CD8-positive, alpha-beta memory T cell (primary cell): ENCODE measurements at places on chromosomes 3 and 15.

- no peak for DNase-seq
Measured at GRCh38 chr3:177196008-177196455, 1.2 kb downstream of the TBL1XR1 start.

DNA sequence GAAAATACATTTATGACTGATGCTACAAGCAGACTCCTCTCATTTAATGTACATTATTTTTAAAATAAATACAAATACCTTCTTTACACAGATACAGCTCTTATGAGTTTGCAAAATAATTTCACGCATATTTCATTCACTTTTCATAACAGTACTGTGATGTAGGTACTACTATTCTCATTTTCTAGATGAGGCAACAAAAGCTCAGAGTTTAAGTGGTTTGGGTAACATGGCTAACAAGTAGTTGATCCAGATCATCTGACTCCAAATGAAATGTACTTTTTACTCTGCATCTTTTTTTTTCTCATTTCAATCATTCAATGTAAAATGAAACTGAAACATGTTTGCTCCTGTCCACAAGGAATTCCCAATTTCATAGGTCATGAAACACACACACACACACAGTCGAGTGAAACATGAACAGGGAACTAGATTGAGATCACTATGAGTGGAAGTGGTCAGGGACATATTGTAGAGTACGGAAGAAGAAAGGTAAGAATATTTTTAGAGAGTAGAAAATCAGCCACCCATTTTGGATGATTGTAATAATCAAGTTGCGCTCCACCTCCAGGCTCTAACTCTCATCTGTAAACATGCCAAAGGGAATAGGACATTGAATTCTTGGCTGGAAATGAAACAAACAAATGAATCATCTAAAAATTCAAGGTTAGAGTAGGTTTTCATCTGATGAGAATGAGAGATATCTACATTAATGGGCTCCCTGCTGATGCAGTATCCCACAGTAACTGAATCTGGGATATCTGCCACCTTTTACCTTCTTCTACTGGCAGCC is 92.4 kb downstream of the CLDN1 start:
- no peak for DNase-seq

DNA sequence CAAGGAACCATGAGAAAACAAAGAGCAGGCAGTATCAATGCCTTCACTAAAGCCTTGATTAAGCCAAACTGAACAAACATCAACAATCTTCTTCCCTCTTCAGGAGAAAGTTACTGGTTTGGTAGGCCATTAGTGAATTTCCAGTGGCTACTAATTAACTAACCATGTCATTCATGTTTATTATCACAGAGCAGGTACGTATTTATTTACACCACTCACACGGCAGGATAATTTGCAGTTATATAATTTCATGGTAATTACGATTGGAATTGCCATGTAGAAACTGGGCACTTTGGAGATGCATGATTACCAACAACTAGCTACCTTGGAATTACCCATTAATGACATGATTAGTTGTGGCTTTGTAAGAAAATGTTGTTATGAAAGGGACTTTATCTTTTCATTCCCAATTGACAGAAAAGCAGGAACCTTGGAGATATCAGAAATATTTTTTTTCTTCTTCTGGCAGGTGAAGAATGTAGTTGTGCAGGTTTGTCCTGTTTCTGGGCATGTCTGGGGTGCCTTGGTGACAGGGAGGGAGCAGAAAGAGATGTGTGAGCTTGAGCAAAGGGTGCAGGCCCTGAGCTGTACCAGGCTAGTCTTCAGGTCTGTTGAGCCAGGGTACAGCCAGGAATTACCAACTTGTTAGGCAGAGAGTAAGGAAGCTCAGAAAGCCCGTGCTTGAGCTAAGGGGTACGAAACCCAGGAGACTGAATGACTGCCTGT is 310.7 kb downstream of the RORA start:
- DNase-seq: no peak

GRCh38 chr3:65561617-65562016 is 477.1 kb downstream of the MAGI1 start:
- no peak for DNase-seq

GRCh38 chr3:89586256-89586655 is 478.8 kb downstream of the EPHA3 start:
- DNase-seq: no peak

DNA sequence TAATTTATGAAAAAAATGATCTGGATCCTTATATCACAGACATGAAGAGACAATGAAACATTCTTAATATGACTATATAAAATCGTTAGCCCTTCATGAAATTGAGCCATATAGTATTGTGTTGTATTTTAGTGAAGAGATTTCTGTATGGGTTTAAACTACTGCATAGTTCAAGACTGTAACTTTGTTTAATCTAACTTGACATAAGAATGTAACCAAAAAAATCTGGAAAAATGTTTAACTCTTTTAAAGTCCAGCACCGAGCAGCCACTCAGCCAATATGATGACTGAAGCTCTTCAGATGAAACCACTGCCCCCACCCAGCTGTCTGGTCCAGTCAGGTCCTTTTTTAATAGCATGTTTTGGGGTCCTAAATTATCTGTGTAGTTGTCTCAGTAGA is 4.9 kb downstream of the NANOGP8 start:
- DNase-seq: no peak

- no peak for DNase-seq
Measured at GRCh38 chr3:14691239-14691638, 16.3 kb downstream of the C3orf20 start.

DNA sequence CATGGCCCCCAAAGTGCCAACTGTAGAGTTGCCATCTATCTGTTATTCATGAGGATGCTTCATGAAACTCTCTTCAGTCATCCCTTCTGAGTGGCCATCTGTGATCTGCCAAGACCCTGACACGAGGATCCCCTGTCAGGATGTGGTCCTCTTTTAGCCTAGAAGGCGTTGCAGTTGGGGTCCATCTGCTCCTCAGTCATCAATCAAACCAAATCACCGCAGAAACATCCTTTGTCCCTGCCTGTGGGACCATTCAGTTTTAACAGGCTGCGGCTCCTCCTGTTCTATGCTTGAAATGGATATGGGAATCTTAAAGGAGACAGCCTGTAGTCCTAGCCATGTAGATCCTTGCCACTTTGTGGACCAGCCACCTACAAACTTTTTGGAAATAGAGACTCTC is 5.9 kb upstream of the RPS27L start:
- no peak for DNase-seq

GRCh38 chr15:69395991-69396390 is 18.2 kb upstream of the KIF23 start:
- no peak for DNase-seq

DNA sequence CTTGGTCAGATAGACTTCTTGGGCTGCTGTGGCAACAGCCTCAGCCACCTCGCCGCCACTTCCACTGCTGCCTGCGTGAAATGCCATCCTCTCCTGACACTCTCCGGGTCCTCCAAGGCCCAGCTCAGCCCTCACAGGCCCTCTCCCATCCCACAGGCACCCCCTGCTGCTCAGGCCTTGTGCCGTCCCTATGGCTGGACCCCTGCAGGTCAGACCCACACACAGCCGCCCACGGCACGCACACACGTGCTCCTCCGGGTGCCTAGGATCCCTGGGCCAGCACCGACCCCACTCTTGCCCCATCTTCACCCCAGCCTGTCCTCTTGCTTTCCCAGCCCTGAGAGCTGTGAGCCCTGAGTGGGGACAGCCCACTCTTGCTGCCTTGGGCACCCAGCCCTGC is 19.7 kb downstream of the CFAP100 start:
- no peak for DNase-seq

DNA sequence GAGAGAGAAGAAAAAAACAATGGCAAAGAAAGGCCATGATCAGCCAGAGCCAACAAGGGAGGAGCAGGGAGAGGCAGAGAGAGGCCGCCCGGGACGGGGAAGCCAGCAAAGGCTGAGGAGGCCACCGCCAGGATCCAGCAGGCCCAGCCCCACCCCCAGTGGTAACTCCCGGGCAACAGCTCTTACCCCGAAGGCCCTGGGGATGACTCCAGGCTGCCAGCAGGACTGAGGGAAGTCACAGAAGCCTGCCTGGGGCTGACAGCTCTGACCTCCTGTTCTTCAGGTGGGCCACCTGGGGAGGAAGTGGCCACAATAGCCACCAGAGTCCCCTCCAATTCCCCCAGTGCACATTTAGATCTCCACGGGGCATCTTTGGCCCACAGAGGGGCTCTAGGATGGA is 184.3 kb upstream of the LINGO1 start:
- no peak for DNase-seq

DNA sequence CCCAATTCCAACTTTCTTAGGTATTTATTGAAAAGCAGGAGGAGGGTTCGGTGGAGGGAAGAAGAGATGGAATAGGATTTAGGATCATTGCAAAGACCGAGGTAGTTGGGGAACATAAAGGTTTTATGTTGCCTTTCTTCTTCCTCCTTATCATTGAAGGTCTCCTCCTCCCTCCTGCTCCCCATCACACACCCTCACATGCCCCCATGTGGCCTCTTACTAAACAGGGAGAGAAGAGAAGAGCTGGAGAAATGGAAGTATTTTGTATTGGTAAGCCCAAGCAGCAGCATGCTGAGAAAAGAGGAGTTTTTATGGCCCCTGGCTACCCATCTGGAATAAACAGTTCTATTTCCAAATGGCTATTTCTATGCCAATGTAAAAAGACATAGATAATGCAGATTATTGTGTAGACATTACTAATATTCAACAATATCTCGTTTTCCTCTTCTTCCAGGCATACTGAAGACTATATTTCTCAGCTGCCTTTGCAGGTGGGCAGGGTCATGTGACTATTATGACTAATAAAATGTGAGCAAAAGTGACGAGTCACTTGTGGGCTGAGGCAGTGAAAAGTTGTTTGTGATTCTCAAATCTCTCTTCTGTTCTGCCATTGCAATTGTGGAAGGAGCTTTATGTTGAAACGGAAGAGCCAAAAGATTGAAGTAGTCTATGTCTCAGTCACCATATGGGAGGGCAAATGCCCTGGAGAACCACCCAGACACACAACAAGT is 5.2 kb upstream of the GPR176 start:
- DNase-seq: no peak

- no peak for DNase-seq
Measured at GRCh38 chr3:167839460-167840134, 104.1 kb downstream of the SERPINI1 start.
